ENCODE measurements at places on chromosomes 3 and 15.
A peak's percentile ranks its signal among the peaks of the same experiment; 100 is the strongest.

DNA sequence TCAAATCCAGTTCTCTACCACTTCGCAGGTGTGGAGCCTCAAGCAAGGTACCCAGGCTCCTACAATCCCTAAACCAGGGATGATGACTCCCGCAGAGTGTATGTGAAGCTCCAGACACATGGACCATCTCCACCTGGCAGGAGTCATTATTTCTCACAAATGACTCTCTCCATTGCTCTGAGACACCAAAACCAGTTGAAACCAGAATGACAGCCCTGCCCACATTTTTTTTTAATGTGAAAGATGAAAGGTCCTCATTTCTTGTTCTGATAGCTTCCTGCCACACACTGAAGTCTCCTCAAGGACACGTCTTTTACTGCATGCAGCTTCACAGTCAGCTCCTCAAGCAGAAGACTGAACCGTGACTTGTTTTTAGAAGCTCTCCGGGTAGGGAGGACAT lies 61.4 kb upstream of the ZBTB38 start:
- DNase-seq: no peak

- DNase-seq: no peak
Observed at GRCh38 chr15:93027413-93027812, 61.6 kb downstream of the RGMA start.

GRCh38 chr3:146306656-146307455 lies 56.0 kb upstream of the PLSCR4 start:
- no peak for DNase-seq

- peak; percentile 53 for DNase-seq
Observed at GRCh38 chr15:40845511-40846284, 1.9 kb downstream of the SPINT1 start.

DNA sequence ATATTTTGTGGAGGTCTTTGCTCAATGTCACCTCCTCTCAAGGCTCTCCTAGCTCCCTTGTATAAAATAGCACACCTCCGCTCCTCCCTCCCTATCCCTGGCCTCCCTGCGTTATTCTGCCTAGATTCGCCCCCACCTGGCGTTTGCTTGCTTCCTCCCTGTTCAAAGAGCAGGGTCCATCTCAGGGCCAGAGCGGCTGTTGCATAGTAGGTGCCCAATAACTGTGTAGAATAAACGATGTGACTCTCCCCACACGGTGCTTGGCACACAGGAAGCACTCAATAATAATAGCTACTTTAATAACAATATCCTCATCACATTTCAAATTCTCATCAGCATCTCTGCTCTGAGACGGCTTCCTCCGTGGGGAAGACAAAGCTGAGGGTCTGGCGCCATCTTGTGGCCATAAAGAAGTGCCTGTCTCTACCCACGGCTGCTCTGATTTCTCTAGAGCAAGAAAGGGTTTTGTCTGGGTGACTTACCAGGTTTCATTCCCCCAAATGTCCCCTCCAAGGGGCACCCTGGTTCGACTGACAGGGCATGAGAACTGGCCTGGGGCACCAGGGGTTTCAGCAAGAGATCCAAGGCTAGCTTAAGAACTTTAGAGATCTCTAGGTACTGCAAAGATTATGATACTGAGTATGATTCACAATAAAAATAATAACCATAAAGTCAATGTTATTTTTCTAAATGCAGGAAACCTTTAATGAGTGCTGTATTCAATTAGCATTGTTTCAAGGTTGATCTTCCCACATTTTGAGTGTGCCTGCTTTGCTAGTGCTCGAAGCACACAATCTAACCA lies 16.1 kb downstream of the CD276 start:
- DNase-seq: peak; percentile 73

GRCh38 chr3:123122057-123122456 lies 55.2 kb downstream of the PDIA5 start:
- DNase-seq: no peak

GRCh38 chr3:5016211-5017161 lies 37.2 kb downstream of the BHLHE40 start:
- peak; percentile 68 for DNase-seq

DNA sequence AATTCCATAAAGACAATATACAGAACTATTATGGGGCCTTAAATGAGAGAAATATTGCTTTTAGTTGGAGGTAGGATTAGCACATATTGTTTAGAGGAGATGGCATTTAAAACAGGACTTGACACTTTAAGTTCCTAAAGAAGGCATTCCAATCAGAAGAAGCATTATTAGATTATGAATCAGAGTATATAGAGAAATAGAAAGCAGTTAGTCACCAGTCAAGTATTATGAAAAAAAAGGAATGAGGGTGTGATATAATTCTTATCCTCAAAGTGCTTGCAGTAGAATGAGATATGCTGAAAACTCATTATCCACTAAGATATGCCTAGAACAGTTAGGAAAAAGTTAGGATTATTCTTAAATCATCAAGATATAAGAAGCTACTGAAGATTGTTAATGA lies 456.2 kb downstream of the ZNF385D start:
- no peak for DNase-seq

- DNase-seq: peak; percentile 85
Observed at GRCh38 chr3:52498137-52499054, 3.3 kb downstream of the STAB1 start.

DNA sequence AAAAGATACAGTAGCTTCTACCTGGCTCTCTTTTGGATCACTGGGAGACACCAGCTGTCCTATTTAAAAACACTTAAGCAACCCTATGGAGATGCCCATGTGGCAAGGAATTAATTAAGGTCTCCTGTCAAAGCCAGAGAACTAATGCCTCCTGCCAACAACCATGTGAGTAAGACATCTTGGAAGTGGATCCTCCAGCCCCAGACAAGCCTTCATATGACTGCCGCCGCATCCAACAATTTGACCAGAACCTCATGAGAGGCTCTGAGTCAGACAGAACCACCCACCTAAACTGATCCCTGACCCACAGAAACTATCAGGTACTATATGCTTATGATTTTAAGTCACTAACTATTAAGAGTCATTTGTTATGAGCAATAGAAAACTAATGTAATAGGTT lies 22.3 kb downstream of the IFT80 start:
- DNase-seq: no peak

GRCh38 chr3:132273036-132273435 lies 44.2 kb upstream of the ACP3 start:
- no peak for DNase-seq
